ENCODE measurements at places on chromosomes 5 and 9.

DNA sequence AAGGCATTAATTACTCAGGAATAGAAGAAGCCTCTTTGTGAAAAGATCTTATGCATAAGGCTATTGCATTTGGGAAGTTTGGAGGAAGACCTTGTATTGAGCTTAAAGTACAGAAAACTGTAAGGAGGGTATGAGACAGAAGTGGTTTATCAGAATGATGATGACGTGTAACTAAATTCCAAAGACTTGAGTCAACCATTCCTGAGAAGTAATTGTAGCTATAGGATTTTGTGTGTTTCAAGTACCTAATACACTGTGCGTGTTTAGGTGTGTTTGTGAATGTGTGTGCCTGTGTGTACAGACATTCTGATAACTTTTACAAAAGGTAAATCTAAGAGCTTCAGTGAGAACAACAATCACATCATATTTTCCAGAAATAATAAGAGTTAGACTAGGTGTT, 46.5 kb upstream of the IRX2 start:
- DNase-seq = no peak

DNA sequence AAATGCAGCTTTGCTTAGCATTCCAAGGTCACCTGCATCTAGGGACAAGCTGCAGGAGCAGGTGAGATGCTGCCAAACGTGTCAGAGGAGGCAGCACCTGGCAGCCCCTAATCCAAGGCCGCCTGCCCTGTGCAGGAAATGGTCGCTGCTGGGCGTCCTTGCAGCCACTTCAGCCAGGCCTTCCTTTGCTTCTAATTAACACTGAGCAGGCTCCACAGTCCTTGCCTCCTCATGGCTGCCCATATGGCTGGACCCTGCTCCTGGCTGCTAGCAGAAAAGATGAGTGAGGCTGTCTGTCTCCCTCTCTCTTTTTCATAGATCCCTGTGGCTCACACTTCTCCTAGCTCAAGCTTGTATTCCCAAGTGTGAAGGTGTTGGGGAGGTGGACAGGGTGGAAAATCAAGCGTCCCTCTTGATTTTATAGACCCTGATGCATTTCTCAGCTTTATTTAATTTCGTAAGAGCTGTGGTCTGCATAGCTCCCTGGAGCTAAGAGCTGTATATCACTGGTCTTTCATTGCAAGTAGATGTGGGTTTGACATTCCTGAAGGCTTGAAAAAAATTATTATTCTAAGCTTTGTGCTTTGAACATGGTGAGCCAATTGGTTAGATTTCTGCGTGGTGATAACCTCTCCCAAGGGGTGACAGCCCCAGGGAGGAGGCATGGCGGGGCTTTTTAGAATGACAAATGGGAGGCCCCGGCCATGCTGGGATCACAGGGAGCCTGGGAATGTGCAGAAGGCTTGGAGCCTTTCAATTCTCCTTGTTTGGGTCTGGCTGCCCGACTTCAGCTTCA, 193.8 kb downstream of the SLIT3 start:
- no peak for DNase-seq

DNA sequence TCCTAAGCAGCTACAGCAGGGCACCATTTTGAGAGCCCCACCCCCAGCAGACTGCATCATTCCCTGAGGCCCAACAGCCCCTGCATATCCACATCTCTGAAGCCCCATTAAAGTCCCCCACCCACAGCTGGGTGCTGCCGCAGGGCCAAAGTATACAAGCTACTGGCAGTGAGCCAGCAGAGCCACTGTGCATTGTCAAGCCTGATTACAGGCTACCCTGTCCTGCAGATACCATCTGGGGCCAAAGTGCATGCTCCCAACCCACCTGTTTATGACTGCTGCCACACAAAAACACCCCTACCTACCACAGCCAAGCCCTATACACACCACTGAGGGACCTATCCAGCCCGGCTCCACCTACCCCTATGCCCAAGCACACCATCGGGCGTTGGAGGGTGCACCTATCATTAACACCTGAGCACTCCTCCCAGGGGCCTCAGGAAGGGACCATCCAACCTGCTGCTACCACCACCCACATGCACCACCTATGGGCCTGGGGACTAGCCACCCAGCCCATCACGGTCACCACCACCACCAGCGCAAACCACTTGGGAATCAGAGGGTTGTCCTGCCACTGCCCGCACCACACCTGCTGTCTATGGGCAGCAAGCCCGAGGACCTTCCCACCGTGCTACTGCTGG, 105.0 kb downstream of the PLPP1 start:
- peak; percentile 20 for DNase-seq

DNA sequence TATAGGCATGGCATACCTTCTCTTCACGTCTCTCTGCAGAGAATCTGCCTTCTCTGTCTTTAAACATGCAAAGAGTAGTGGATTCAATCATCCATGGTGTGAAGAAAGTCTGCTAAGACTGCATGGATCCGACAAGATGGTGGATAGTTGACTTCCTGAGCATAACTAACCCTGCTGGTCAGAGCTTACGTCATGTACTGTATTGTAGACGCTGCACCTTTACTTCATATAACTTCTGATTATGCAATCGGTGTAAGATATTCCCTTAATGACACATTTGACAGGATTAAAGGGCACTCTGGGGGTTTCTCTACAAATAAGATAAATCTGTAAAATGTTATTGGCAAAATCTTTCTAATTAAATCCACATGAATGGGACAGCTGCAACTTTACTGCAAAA, 240.3 kb upstream of the NREP start:
- DNase-seq = no peak

DNA sequence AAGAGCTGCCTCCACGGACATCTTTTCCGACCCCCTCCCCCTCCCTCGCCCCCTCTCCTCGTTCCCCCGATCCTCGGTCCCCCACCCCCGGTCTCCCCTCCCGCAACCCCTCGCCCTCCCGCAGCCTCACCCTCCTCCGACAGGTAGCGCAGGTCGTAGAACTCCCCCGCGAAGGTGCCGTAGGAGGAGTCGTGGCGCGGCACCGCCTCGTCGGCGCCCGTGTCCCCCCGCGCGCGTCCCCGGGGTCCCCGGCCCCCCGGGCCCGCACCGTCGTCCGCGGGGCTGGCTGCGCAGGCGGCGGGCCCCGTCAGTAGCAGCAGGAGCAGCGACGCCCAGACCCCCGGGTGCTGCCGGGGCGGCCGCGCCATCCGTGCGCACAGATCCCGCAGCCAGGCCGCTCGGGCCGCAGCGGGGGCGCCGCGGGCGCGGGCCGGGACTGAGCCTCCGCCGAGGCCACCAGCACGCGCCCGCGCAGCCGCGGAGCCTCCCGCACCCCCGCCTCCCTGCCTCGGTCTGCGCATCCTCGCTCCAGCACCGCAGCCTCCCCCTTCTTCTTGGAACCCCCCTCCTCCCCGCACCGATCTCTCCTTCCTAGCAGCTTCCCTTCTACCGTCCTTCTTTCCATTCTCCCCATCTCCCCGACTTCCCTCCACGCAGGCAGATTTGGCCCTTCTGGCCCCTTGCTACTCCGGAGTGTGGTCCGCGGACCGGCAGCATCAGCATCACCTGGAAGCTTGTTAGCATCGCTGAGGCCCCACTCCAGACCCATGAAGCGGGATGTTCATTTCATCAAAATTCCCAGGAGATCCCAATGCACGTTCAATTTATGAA, at the start of gene FRRS1L:
FRRS1L (minus strand) TSS at position 479 of the 831 bp plus-strand sequence; CDS start at position 368, 111 bp downstream.
- DNase-seq = no peak

Data from NCI-H1105 (cell line).